ENCODE measurements at places on chromosomes 3 and 15. TPM values are rescaled to one million over a fixed set of nuclear protein-coding genes. Genes with fewer than 3 reads are reported as not detected.

DNA sequence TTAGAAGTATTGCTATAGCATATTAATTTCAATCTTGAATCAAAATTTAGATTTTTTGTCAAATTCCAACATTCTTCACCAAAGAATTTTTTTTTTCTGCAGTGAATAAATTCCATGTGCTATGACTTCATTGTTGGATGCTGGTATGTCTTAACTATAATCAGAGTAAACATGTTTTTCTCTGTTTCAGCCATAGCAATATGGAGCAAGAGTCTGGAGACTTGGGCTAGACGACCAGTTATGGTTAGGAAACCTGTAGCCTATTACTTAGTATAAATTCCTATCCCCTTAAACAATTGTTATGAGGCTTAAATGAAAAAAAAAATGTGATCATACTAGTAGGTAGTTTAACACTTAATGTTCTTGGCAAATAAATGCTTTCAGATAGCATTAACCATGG lies 431.9 kb upstream of the FRG2C start:
- DNase-seq, result no peak
- no peaks in the 10 kb centered on the region for H3K27me3 ChIP-seq
- no peak overlapping the region for H3K27ac ChIP-seq
- H3K4me3 ChIP-seq, result no peak overlapping the region

SLCO3A1 gene
- total RNA-seq, result 5.7 TPM

MUC4 gene
- not detected for total RNA-seq

GPR149 gene
- not detected for total RNA-seq

Data from body of pancreas (tissue), 4 donors.